Neural crest cell (in vitro differentiated cells): ENCODE measurements at places on chromosomes 3 and 15. TPM values are rescaled to one million over a fixed set of nuclear protein-coding genes. Genes with fewer than 3 reads are reported as not detected.
A peak's percentile ranks its signal among the peaks of the same experiment; 100 is the strongest.

RAD51 gene
- 28.9 and 29.2 TPM in 2 replicates for total RNA-seq

ALPK3 gene
- 3.3 and 4.4 TPM in 2 replicates for total RNA-seq

POPDC2 gene
- 2.8 and 3.8 TPM in 2 replicates for total RNA-seq

ZNF385D gene
- total RNA-seq, result 2.1 and 2.2 TPM in 2 replicates

GP5 gene
- total RNA-seq, result 0.09 TPM in 1 of 2 replicates, not detected in the other

REC114 gene
- not detected in 2 replicates for total RNA-seq

ITIH1 gene
- not detected in 2 replicates for total RNA-seq

- DNase-seq, result no peak
Observed at GRCh38 chr3:156680243-156680914, 6.0 kb downstream of the TIPARP start.

DNA sequence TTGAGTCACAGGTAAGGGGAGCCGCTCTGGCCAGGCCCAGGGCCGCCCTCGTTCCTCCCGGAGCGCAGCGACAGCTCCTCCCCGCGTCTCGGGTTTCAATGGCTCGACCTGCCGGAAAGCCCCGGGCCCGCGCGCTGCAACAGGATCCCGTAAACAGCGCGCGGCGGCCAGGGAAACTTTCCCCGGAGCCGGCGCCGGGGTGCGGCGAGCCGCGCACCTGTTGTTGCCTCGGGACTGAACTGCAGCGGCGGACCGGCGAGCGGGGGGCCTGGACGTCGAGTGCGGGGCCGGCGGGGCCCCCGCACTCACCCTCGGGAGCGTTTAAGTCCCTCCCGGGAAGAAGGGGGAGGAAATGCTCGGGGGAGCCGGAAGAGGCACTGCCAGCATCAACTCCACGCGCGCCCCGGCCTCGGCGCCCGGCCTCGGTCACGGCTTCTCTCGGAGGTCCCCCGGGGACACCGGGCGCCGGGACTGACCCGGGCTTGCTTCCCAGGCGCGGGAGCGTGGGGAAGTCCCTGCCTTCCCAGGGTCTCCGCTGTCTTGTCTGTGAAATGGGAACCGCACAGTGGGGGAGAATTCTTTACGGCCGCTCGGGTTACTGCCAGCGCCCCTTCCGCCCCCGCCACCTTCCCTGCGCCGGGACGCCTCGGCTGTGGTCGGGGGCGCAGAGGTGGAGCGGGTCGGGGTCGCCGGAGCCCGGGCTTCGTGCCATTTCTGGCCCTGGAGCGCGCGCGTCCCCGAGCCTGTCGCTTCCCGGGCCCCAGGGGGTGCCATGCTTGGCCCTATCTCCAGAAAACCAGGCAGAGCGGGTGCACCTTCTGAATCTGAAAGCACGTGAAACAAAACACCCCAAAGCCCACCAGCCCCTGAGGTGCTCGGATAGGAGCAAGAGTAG lies 7.5 kb upstream of the PGPEP1L start:
- peak; percentile 57 for DNase-seq

GRCh38 chr3:13491206-13491974 lies 11.3 kb downstream of the HDAC11 start:
- DNase-seq, result no peak

GRCh38 chr15:92082006-92082843 lies 228.7 kb downstream of the SLCO3A1 start:
- DNase-seq, result peak; percentile 76

GRCh38 chr15:20356444-20356910 lies 185.1 kb downstream of the GOLGA6L6 start:
- no peak for DNase-seq

DNA sequence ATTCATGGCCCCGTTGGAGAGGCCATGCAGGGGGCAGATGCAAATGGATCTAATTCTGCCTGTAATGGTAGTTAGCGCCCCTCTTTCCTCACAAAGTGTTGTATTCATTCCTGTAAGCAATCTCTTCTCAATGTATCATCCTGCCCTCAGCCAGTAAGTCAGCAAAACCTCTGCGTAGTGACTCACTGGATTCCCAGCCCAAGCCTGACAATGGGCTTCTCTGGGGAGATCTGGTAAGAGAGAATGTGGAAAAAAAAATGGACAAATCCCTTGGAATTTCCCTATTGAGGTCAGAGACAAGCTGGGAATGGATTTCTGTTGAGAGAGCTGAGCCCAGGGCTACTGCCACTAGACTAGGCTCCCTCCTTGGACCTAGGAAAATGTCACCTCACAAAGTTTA lies 25.4 kb downstream of the ADPGK start:
- no peak for DNase-seq
